RPMI7951 (cell line): ENCODE measurements at places on chromosomes 1 and 21. TPM values are rescaled to one million over a fixed set of nuclear protein-coding genes. Genes with fewer than 3 reads are reported as not detected.

The PDC gene
- total RNA-seq: not detected in 2 replicates

The NECTIN4 gene
- total RNA-seq: 0.20 TPM in 1 of 2 replicates, not detected in the other

The ADAMTS1 gene
- 6.8 and 8.7 TPM in 2 replicates for total RNA-seq

GRCh38 chr1:939511-940106 is 15.9 kb downstream of the SAMD11 start:
- DNase-seq: no peak

GRCh38 chr1:226490426-226490809 is 58.1 kb upstream of the STUM start:
- DNase-seq: no peak

- DNase-seq: no peak
Observed at GRCh38 chr1:143643148-143643885, 328.5 kb downstream of the FAM72C start.
